ENCODE measurements at places on chromosomes 2 and 18.

- no peak for DNase-seq
Observed at GRCh38 chr2:108182489-108182888, 57.3 kb upstream of the SULT1C3 start.

- no peak for DNase-seq
Observed at GRCh38 chr18:24535527-24536295, 75.3 kb downstream of the HRH4 start.

GRCh38 chr2:239917125-239917956 lies 107.8 kb downstream of the NDUFA10 start:
- no peak for DNase-seq

DNA sequence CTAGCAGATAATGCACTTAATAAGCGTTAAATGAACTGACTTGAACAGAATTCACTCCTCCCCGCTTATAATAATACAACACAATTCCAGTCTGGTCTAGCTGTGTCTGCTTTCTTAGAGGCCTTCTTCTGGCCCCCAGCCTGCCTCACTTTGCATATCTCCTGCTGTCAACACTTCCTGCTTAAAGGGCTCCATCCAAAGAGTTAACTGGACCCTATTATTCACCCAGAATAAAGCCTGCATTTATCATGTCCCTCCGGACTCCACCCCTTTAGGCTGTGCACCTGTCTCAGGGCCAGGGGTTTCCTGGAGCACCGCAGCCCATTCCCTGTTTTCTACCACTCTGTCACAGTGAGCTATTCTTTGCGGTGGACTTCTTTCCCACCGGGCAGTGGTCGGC lies 292.8 kb upstream of the FBXO11 start:
- DNase-seq: no peak

DNA sequence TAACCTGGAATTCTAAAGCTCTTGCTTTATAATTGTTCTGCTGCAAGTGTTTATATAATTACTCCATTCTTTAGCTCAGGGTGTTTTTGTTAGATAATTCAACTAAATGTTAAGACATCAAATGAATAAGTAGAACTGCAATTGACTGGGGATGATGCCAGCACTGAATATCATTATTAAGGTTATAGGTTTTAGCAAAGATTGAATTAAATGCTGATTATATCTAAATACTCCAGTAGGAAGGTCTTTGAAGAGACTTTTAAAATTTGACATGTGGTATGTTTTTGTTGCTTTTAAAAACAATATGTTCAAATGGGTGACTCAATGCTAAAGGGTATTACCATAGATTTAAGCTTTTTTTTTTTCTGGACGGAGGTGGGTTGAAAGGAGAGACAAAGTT lies 170.1 kb upstream of the THUMPD2 start:
- no peak for DNase-seq

DNA sequence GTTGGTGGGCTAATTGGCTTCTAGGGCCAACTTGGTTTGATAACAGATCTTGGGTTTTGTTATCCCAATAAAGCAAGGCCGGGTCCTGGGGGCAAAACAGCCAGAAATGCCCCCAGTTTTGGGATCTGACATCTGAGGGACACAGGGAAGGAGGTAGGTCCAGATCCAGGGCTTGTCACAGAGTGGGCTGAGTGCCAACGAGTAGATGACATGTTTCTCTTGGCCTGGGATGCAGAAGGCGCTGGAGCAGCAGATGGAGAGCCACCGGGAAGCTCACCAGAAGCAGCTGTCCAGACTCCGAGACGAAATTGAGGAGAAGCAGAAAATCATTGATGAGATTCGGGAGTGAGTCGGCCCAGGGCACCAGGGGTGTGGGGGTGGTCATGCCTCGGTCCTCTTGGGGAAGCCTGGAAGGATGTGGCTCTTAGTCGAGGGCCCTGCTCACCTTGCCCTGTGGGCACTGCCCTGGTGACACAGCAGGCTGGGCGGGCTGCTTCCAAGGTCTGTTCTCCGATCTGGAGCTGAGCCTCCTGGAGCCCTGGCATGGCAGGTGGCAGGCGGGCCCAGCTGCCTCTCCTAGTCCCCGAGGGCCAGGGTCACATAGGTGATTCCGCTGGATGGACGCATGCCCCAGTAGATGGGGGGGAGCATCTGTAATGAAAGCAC lies 40.2 kb upstream of the LYPD6B start:
- no peak for DNase-seq

GRCh38 chr18:21958263-21958662 lies 211.1 kb upstream of the GATA6 start:
- DNase-seq: no peak

DNA sequence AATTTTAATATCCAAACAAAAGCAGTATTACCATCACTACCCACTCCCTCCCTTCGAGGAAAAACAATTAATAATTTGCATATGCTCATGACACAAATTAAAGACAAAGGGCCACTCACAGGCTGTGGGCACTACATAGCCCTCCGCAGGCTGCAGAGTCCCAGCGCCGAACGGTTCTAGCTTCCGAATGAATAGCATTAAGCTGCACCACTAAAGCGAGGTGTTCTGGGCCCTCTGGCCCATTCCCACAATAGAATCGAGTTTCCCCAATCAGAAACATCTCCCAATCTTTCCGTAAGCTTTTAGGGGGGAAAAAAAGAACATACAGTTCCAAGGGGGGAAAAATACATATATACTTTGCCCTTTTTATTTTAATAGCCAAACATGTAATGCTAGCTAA lies 14.5 kb upstream of the SIX3 start:
- no peak for DNase-seq

DNA sequence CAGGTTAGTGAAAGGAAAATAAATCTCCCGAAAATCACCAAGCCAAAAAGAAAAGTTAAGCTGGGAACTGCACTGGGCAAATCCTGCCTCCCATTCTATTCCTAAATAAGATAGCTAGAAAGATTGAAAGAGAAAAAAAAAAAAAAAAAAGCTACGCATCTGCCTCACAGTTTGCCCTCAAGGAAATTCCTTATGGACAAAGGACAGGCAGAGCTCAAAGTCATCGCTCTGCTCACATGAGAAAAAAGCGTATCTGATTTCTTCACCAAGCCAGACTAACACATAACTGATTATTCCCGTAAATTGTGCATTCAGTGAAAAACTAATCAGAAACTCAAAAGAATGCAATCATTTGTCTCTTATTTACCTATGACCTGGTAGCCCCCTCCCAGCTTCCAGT lies 50.0 kb downstream of the PUM2 start:
- DNase-seq: no peak
